Esophagus squamous epithelium (tissue), 5 donors: ENCODE measurements at places on chromosomes 2 and 18.

DNA sequence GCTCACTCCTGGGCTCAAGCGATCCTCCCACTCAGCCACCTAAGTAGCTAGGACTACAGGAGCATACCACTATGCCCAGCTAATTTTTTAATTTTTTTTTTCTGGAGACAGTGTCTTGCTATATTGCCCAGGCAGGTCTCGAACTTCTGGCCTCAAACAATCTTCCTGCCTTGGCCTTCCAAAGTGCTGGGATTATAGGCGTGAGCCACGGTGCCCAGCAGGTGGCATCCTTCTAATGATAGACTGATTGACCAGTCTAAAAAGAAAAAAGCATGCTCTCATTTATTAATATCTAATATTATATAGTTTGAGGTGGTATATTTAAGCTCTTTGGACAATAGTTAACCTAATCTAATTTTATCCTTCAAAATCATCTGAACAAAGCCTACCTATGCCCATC, 198.6 kb downstream of the CAMKMT start:
- DNase-seq: no peak

GRCh38 chr2:11657646-11658045, 12.3 kb downstream of the NTSR2 start:
- no peak for DNase-seq

DNA sequence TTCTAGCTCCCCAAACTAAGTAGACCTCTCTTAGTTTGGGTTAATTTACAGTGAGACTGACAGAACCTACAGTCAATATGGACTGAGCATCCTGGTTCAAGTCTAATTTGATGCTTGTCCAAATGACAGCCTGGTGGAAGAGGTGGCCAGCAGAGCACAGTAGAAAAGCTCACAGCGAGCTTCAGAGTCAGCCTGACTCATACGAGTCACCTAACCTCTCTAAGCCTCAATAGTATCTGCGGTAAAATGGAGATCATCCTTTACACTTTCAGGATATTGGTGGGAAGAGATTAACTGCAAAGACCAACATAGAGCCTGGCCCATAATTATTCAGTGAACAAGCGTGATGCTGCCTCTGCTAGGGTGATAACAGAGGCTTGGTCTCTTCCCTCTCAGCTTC, 54.5 kb downstream of the DOCK10 start:
- no peak for DNase-seq

GRCh38 chr2:239692362-239692851, 291.6 kb upstream of the HDAC4 start:
- no peak for DNase-seq

DNA sequence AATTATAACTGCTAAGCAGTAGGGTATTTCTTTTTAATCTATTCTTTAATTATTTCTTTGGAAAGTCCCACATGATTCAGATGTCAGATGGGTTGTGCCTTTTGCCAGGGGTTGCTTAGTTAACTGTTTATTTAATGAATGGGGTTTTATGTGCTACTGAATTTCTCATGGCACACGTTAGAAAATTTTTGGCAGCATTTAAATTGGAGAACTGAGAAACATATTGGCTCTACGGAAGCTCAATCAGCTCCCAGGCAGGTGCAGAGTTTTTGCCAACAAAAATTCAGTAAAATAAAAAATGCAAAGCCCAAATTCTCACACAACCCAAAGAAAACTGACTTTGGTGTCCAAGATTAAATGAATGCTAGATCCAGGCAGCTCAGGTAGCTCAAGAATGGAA, 467.2 kb downstream of the NRXN1 start:
- DNase-seq: no peak

GRCh38 chr2:18799397-18799796, 210.0 kb upstream of the NT5C1B start:
- no peak for DNase-seq

GRCh38 chr2:71285706-71286105, 45.9 kb upstream of the ZNF638 start:
- DNase-seq: no peak

GRCh38 chr2:240833724-240834285, 13.8 kb upstream of the KIF1A start:
- no peak for DNase-seq

DNA sequence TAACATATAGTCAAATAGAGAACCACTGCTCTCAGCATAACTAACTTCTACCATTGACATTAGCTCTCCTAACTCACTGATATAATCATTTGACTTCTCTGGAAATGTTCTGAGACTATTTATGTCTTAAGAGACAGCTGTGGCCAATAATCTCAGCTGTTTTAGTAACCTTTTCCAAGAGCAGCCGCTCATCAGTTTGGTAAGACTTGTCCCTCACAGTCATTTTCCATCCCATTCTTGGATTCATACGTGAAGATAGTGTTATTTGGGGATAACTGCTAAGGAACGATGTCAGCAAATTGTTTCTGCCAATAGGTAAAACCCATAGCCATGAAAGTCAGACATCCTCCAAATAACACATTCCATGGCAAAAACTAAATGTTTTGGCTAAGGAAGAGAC, 127.8 kb downstream of the LNPK start:
- DNase-seq: no peak

DNA sequence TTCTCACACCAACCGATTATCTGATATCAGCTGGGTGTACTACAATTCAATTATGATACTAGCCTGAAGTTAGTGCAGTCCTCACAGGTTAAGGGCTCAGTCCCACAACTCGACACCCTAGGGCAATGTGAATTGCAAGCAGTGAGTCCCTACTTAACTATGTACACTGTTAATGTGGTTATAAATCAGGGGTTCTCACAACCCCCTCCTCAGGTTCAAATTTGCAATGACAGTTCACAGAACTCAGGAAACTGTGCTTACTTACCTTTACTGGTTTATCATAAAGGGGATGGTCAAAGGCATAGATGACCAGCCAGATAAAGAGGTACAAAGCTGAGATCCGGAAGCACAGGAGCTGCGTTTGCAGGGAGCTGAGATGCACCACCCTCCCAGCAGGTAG, 1379.1 kb upstream of the CDH2 start:
- no peak for DNase-seq

- DNase-seq: no peak
These were observed 28.9 kb downstream of the MYCN start for GRCh38 chr2:15969214-15969613.

DNA sequence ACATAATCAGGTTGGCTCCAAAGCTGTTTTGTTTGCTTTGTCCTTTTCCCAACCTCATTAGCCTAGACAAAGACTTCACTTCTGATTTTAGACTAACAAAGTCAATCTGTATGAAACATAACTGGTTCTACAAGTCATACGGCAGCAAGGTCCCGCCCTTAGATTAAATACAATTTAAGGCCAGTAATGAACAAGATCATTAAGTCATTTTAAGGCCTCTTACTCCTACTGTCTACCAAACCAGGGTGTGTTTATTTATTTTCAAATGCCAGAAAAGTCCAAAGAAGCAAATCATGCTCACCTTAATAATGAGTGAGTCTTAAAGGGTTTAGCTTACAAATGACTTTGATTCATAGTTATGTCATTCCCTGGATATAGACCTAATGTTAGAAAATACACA, 148.4 kb upstream of the ACVR2A start:
- no peak for DNase-seq

GRCh38 chr2:109726379-109727270, 67.5 kb upstream of the RGPD5 start:
- no peak for DNase-seq

DNA sequence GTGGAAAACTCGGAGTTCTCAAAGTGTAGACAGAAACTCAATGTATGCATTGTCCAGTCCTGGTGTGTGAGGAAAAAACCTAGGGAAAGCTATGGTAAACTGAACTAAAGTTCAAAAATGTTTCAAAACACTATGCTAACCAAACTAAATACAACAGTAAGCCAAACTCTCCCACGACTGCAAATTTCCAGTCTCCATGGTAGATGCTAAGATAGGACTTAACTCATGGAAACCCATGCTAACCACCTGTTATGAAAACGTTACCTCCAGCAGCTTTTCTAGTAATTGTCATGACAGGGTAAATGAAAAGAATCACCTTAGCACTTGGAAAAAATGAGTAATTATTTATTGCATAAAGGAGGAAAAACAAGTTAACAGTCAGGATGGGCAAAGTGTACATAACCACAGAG, 135.7 kb upstream of the EPC2 start:
- no peak for DNase-seq

DNA sequence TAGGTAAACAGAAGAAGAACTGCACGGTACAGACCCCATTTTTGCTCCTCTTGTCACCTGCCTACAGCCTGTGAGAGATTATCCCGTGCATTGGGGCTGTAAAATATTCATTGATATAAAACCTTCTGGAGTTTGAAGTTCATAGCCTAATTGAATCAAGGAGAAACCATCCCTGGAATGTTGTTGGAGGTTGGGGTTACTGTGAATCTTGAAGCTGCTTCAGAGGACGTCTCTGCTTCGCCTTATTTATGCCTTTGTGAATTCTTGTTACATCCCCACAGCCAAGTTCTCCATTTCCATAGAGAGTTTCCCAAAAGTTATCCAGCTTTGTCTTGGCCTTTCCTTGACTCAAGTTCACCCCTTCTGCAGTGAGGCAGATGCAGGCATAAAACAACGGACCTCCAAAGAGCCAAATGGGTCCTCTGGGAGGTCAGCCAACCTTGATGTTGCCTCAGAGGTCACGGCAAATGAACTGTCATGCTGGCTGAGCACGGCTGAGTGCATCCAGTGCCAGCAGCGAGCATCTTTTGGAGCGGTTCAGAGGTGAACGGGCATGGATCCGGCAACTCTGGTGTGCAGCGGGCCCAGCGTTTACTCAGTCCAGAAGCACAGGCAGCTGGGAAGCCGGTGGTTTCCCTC, 317.6 kb downstream of the PRKCE start:
- no peak for DNase-seq

- DNase-seq: no peak
These were observed 130.3 kb upstream of the LYPD6 start for GRCh38 chr2:149200109-149200520.

GRCh38 chr2:227817850-227818674, 4.4 kb downstream of the CCL20 start:
- DNase-seq: peak; percentile 64

DNA sequence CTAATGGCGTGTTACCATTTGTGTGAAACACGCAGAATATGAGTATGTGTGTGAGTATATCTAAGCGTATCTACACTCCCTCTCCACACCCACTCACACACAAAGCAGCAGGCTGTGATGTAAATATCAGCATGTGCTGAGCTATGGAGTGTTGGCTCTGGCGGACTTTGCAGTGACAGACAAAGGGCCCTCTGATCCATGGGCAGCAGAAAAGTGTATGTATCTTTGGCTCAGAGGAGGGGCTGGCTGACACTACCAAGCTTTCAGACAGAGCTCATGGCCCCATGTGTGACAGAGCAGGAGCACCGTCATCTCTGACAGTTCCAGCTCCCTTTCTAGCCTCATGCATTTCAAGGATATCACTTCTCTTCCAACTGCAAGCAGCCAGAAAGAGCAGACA, 57.2 kb upstream of the ASB18 start:
- no peak for DNase-seq

GRCh38 chr2:222547083-222547482, 108.8 kb downstream of the FARSB start:
- DNase-seq: no peak

- no peak for DNase-seq
These were observed 189.6 kb upstream of the PIK3C3 start for GRCh38 chr18:41765460-41765859.

- no peak for DNase-seq
These were observed 39.7 kb downstream of the VIL1 start for GRCh38 chr2:218458598-218458997.

DNA sequence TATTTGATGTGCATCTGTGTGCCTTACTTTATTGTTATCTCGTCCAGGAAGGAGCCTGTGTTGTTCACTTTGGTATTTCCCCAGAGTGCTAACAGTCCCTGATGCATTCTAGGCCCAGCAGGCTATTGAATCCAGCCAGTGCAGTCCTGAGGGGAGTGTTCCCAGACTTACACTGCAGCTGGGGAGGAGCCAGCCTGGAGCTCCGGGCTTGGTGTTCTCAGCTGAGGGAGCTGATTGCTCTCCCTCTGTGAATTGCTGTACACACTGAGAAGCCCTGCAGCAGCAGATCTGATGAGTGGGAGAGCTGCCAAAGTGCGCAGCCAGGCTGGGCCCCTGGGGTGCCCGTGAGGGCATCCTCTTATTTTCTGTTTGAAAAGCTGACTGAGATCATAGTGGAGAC, 159.2 kb downstream of the GALNT3 start:
- DNase-seq: no peak

DNA sequence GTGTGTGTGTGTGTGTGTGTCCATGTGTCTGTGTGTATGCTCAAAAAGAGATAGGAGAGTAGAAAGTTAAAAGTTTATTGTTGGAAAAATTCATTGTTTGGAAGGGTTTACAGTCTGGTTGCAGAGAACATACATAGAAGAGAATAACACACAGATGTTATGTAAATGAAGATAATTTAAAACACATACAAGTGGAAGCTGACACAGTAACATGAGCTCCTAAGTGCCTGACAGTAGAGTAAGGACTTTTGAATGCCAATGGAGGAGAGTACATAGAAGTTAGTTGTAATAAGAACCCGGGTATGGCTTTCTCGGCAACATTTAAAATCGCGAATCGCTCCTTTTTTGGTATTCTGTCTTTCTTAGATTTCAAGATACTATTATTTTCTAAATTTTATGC, 137.0 kb upstream of the FANCL start:
- no peak for DNase-seq

- no peak for DNase-seq
These were observed 34.5 kb downstream of the SLC4A3 start for GRCh38 chr2:219661955-219662395.

DNA sequence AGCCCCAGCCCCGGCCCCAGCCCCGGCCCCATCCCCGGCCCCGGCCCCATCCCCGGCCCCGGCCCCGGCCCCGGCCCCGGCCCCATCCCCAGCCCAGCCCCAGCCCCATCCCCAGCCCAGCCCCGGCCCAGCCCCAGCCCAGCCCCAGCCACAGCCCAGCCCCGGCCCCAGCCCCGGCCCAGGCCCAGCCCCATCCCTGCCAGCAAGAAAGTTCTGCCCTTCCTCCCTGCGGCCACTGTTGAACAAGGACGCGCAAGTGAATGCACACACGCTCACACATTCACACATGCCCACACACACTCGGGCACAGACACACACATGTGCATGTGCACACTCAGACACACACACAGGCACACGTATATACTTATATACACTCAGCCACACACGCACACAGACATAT, 287.0 kb downstream of the NDUFA10 start:
- DNase-seq: no peak

GRCh38 chr2:109209412-109209811, 80.4 kb downstream of the SH3RF3 start:
- DNase-seq: no peak

- DNase-seq: no peak
These were observed 83.1 kb upstream of the GAREM1 start for GRCh38 chr18:32553640-32554365.

DNA sequence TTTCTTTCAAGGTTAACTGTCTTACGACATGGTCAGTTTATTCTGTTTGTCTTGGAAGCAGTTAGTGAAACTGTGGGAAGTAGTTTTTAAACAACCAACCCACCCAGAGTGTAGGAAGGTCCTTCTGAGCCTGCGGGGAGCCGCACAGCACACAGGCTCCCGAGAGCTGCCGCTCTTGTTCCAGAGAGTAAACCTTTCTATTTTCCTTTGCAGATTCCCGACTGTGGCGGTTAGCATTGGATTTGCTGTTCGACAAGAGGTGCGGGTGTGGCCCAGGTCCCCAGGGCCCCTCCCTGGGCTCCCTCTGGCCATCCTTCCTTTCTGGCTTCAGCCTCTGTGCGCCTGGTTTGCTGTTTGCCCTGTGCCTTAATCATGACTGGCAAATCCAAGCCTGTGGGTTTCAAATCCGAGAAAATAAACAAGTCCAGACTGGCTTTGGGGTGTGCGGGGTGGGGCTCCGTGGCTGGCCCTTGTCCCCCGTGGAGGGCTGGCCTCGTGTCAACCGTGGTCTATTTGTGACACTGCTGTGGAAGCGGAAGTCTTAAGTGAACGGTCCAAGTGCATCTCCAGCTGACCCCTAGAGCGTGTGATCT, 30.7 kb downstream of the IMPA2 start:
- DNase-seq: no peak
